ENCODE measurements at places on chromosomes 3 and 15.

- DNase-seq: no peak
These were observed 270.7 kb upstream of the SLITRK3 start for GRCh38 chr3:165466856-165467255.

DNA sequence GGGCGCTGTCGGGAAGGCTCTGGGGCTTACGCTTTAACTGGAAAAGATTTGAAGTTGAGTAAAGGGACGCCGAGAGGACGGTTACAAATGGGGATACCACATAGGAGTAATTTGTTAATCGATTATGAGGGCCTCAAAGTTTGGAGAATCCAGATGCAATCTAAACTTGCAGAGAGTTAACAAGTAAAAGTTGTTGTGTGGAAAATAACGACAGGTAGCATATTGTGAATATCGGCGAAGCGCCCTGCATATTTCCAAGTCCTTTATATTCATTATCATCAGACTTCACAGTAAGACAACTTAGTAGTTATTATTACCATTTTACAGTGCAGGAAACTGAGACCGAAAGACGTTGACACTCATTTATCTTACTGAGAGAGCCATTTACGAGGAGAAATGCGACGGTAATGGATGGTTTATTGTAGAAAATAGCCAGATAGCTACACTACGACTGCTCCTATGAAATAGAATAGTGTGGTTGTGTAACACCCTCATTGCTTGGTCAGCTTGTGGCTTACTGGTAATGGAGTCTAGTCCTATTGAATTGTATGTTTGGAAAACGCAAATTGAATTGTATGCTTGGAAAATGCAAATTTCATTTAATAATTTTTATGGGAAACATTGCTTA lies 700 bp downstream of the MKRN2 start:
- peak; percentile 53 for DNase-seq

GRCh38 chr3:141217389-141217788 lies 14.2 kb upstream of the PXYLP1 start:
- no peak for DNase-seq

GRCh38 chr15:95887666-95888390 lies 442.7 kb upstream of the NR2F2 start:
- DNase-seq: no peak

DNA sequence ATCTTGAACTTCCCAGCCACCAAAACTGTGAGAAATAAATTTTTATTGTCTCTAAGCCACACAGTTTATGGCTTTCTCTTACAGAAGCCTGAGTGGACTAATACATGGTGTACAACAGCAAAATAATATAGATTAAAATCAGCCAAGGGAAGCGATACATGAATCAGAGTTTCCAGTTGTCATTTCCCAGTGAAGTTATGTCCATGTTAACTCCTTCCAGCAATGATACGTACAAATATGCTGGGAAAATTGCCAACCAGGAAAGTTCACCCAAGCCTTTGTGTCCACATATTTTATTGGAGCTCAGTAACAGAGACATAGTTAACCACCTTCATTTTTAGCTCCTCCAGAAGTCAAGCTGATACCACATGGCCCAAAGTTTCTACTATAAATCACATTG lies 280.9 kb upstream of the KCNMB2 start:
- no peak for DNase-seq

DNA sequence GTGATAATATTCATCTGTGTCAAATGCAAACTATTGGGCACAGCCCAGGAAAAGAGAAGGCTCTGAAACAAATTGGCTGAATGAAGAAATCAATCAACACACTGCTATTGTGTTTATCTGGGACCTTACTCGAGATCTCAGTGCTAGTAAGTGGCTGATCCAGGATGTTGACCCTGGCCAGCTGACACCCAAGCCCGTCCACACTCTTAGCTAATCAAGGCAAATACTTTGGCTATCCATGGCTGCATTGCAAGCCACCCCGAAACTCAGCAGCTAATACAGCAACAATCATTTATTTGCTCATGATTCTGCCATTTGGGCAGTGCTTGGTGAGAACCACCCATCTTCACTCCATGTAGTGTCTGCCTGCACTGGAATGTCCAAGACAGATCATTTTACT lies 74.1 kb upstream of the UBE3A start:
- DNase-seq: no peak

- no peak for DNase-seq
These were observed 105.9 kb downstream of the KCNH8 start for GRCh38 chr3:19254189-19254588.

DNA sequence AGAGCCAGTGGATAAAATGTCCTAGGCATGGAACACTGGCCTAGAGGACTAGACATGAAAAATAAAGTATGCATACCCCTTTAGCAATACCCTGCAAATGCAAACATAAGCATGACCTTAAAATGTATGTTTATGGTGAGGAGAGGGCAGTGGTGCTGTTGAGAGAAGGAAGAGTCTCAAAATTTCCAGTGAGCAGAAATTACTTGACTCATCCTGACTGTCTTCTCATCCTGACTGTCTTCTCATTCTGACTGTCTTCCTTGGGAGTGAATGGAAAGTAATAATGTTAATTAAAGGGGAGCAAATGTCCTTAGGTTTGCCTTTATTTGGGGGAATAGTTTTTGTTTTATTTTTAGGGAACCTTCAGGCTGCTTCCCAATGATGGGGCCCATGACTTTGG lies 121.5 kb upstream of the GALNT15 start:
- DNase-seq: no peak

GRCh38 chr3:61948699-61949305 lies 387.4 kb downstream of the PTPRG start:
- no peak for DNase-seq

Data from hematopoietic multipotent progenitor cell treated with erythropoietin and hydrocortisone succinate and interleukin-3 and kit ligand, for 8 days (in vitro differentiated cells).